ENCODE measurements at places on chromosomes 5 and 9.

- DNase-seq, result no peak
These were observed 175.8 kb upstream of the FSTL4 start for GRCh38 chr5:133788121-133788520.

DNA sequence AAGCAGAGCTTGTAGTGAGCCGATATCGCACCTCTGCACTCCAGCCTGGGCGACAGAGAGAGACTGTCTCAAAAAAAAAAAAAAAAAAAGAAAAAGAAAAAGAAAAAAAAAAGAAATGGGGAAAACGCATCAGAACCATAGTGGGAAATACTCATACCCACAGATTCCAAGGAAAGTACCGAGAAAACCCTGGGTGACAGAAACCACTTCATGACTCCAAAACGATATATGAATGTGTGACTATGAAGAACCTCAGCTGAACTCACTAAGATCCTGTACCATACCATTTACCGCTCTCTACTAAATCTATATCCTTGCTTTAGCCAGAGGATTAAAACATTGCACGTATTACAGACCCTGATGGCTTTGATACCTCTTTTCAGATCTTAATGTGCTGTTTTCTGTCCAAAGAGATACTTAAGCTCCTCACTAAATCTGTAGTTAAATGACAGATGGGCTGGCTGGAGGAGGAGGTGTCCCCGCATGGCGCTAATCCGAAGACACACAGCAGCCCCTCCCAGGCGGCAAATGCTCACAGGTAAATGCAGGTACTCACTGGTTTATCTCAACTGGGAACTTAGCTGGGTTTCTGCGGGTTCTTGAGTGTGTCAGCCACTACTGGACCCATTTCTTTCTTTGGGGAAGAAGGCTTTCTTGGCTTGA lies 2.8 kb downstream of the LPCAT1 start:
- no peak for DNase-seq

DNA sequence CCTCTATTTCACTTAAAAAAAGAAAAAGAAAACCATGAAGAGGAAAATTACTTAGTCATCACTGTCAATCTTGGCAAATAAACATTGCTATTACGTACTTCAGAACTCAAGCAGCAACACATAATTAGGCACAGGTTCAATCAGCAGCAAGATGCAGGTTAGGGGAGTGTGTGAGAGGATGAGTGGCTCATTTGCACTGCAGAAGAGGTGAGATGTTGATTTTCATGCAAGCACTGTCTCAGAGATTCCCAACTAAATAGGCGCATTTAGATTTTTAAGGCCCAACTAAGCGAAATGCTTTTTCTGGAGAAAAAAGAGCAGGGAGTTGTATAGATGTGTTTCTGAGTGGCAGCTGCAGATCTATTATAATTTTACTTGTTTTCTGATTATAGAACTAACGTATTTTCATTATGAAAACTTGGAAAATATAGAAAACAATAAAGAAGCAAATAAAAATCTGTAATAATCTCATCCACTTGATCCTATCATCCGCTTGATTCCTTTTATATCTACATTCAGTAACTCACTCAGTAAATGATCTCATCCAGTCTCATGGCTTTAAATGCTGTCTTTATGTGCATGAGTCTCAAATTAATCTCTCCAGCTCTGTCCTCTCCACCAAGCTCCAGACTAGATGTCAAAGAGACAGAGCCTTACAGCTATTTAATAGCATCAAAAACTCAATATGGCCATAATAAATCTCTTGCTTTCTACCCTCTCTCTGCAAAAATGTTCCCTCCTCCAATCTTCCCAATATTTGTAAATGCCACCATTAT lies 162.5 kb downstream of the ZNF462 start:
- no peak for DNase-seq

- DNase-seq, result no peak
These were observed 175.6 kb downstream of the MACROH2A1 start for GRCh38 chr5:135223404-135223803.

- no peak for DNase-seq
These were observed 15.2 kb downstream of the HSPB3 start for GRCh38 chr5:54470677-54471076.

- no peak for DNase-seq
These were observed 630.4 kb downstream of the PRELID2 start for GRCh38 chr5:145204743-145205142.

DNA sequence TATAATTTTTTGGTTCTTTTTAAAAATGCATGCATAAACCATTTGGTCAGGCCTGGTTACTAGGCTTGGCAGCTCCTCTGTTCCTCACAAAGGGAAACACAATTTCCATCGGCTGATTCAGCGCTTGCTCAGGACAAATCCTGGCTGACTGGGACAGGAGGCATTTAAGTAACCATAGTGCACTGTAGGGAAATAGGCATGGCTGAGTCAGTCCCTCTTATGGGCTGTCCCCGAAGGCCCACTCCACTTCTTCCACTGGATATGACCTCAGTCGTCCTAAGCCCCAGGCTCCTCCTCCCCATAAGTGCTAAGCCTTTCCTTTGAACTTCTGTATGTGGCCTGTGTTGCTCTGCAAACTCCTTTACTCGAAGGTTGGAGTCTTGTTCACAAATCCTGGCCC lies 71.2 kb upstream of the GLIS3 start:
- DNase-seq, result no peak

- DNase-seq, result no peak
These were observed 325.8 kb upstream of the RIOK2 start for GRCh38 chr5:97508864-97509263.

DNA sequence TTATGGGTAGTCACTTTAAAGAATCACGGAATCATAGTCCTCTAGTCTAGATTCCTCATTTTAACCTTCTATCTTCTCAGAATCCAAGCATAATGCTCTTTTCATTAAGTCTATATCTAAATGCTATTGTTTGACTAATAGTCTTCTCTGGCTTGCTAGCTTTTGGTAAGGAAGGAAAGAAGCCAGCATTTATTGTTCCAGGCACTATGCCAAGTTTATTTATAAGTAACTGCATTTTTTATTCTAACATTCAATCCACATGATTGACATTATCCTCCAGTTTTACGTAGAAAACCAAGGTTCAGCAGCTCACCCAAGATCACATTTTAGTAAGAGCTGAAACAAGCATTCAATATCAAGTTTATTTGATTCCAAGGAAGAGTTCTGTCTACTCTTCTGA lies 254.2 kb downstream of the SAXO1 start:
- DNase-seq, result no peak

DNA sequence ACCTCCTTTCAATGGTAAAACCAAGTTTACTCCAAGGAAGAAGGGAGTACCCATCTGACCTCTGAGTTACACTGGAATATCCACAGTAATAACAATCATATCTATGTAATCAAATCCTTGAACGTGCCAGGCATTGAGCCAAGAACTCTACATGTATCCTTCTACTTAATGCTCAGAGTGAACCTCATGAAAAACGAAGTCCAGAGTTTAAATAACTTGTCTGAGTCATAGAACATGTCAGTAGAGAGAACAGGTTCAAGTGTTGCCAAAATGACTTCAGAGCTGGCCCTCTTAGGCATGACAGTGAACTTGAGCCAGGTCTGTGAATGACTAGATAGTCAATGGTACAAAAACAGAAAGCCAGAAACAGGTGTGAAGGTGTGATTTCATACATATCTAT lies 164.1 kb upstream of the ZNF618 start:
- DNase-seq, result no peak

- no peak for DNase-seq
These were observed 55.3 kb upstream of the ALDH1B1 start for GRCh38 chr9:38337181-38337580.

Data from cortex of kidney (tissue), 1 donor.